ENCODE measurements at places on chromosomes 12 and 14.

DNA sequence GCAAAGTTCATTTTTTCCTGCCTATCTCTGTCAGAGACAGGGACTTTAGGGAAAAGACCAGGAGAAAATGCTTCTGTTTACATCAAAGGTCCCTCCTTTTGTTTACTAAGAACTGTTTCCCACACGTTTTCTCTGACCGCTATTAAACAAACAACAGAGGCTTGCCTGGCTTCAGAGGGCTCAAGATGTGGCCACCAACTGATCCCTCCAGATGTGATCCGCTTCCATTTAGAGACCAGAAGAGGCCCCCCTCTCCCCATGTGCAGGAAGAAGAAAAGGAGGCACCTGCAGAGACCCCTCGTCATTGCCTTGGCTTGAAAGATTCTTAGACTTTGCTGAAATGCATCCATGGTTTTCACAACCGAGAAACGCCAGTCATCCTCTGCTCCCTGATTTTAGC lies 217.9 kb upstream of the PWP1 start:
- DNase-seq = no peak

DNA sequence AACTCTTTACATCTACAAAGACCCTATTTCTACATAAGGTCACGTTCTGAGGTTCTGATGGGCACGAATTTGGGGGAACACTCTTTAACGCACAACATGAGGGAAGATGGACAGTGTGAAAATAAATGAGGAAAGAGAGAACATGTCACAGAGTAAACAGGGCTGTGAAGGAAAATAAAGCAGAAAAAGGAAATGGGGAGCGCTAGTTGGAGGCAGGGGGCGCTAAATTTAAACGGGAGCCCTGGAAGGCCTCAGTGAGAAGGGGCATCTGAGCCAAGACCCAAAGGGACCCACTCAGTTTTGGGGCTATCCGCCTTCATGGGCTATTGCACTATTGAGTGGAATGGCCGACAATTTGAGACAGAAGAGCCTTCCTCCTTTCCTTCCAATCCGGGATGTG lies 50.5 kb downstream of the PLXNC1 start:
- DNase-seq = no peak

DNA sequence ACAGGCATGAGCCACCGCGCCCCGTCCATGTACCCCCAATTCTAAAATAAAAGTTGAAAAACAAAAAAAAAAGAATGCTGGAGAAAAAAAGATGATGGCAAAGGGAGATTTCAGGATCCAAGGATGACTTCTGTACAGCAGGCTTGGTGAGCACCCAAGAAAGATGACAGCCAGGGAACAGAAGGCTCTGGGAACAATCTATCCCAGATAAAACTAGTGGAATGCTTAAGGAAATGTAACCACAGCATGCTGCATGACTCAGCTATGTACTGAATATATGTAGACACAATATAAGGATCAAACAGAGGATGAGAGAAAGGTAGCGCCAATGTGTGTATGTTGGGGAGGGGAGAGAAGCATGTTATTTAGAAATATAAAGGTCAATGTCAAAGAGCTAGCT lies 123.7 kb upstream of the TMTC1 start:
- no peak for DNase-seq

GRCh38 chr14:71361336-71361735 lies 454.1 kb downstream of the PCNX1 start:
- no peak for DNase-seq

DNA sequence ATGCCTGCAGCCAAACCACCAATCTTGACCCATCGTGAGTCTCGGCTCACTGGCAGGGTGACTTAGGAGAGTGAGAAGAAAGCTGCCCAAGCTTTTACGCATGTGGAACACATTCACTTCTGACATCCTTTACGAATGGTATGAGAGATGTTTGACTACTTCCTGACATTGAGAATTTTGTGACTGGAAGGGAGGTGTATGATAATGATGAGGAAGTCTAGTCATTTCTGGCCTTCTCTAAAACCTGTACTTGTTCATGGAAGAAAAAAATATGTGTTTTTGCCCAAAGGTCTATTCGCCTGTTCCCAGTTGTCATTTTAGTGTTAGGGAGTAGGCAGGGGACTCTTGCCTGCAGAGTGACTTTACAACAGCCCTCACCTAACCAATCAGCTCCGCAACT lies 227.2 kb upstream of the ATP2B1 start:
- DNase-seq = no peak

GRCh38 chr12:115140981-115141655 lies 457.1 kb upstream of the TBX3 start:
- DNase-seq = no peak

DNA sequence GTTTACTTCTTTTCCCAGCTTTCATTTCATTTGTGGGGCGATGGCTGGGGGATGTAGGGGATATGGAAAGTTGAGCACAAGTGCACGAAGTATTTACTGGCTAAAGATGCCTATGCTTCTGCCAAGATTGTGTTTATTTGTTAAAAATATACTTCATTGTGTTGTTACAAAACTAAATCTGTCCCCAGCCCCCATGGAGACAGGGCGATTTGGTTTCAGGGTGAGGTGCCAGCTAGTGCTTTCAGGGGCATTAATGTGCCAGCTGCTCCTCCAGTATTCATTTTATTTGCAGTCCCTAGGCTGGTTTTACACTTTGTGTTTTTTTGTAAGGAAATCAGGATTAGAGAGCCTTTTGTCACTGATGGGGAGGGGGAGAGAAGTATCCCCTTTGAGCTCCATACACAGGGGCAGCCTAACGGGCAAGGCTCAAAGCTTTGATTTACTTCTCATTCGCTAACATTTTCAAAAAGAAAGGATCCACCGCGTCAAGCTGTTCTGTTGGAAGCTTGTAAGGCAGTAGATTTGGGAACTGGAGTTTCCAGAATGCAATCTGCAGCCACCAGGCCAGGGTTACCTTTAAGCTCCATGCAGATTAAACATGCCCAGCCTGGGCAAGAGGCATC lies 198.7 kb upstream of the PLEKHG7 start:
- no peak for DNase-seq

DNA sequence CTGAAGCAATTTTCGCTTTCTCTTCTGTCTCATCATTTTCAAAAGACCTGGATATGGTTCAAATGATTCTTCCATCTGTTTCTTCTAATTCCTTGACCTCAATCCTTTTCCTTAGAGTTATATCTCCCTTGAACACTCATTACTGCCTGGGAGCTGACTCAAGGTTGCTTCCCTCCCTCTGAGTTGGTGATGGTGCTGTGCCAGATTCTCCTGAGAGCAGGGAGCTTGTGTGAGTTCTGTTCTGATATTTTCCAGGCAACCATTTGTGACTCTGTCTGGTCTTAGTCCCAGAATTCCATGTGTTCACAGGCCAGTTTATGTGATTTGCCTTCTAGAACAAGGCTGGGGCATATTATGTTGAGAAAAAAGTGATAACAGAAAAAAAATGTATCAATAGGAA lies 505.1 kb upstream of the SYT1 start:
- no peak for DNase-seq

DNA sequence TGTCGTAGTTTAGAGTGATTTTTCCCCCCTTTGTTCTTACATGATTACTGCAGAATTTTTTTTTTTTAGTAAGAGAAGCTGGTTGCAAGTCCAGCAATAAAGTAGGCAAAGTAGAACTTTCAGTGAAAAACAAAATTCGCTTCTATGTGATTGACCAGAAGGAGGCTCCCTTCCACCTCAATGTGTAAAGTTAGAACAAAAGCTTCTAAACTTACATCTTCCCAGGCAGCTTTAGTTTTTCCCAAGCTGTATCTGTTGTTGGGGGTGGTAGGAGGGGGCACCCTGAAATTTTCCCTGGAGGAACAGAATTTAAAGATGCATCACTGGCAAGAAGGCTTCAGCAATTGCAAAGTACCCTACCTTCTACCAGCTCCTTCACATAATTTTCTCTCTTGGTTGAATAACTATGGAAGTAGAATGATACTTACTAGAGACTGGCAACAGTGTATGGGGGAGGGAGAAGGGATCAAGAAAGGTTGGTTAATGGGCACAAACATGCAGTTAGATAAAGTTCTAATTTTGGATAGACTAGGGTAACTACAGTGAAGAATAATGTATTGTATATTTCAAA lies 87.3 kb upstream of the E2F7 start:
- DNase-seq = no peak

- no peak for DNase-seq
These were observed 36.8 kb downstream of the ATF7 start for GRCh38 chr12:53589423-53589822.

- peak; percentile 16 for DNase-seq
These were observed 95.2 kb upstream of the PCED1B start for GRCh38 chr12:46983959-46984841.

- DNase-seq = no peak
These were observed 138.7 kb downstream of the BRMS1L start for GRCh38 chr14:35964697-35965286.

DNA sequence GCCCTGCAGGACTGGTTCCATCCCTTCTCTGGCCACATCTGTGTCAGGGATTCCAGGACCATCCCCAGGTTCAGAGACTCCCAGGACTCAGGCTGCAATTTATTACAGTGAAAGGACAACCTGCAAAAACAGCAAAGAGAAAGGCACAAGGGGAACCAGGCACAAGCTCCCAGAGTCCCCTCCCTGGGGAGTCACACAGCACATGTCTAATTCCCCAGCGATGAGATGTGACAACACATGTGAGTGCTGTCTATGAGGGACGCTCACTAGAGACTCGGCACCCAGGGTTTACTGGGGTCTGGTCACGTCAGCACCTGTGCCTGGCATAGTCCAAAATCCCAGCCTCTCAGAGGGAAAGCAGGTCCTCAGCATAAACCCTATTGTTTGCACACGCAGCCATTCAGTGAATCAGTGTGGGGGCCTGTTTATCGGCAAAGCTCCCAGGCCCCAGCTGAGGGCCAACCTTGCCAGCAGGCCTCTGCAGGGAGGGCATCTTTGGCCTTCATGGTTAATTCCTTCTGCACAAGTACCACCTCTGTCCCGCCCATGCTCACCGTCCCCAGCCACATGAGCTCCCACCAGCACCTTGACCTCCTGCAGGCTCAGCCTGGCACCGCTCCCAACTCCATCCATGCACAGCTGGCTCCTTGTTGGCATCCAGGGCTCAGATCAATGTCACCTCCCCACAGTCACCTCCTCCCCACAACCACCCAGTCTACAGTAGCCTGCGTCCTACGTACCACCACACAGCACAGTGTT lies 198.9 kb upstream of the SFSWAP start:
- peak; percentile 49 for DNase-seq

- DNase-seq = no peak
These were observed 56.4 kb downstream of the VCPKMT start for GRCh38 chr14:50059763-50060616.

- no peak for DNase-seq
These were observed 15.5 kb downstream of the BTBD7 start for GRCh38 chr14:93317210-93317874.

DNA sequence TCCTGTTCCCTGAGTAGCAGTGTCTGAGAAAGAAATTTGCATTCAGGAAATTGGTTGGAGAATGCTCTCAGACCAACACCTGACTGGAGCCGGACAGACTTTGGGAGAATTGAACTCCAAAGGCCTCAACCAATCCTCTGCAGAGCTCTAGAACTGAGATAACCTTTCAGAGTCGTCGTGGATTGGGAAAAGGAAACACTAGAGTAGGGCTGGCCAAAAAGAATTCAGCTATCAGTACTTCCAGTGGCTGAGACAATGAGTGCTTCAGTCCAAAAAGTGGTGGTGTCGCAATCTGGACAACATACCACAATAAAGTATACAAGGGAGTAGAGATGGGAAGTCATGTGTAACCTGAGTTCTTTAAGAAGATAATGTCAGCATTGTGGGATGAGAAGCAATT lies 377.1 kb downstream of the SLC16A7 start:
- no peak for DNase-seq

DNA sequence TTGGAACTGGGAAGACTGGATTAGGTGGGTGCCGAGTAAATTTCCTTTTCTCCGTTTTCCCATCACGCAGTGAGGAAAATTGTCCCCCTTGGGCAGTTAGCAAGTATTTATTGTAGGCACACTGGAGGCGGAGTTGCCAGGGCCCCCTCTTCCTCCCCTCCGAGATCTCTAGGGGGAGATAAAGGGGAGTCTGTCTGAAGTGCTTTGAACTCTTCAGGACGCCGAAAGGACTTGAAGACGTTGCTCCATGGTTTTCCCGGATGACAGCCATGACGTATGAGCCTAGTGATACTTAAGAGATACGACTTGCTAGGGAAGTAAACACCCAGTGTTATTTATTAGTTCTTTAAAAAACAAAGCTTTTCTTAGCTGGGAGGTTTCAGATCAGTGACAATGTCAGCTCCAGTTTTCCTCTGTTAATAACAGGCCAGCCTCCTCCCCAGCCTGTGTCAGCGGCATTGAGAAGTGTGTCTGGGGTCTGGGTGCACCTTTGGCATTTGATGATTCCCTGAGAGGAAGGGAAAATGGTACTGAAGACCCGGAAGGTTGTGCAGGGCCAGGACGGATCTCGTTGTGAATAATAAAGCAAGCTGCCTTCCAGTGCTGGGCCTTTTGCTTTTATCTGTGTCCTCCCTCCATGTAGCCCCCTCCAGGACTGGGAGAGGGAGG lies 78.7 kb downstream of the TSPAN9 start:
- no peak for DNase-seq

GRCh38 chr14:91509083-91509877 lies 830 bp downstream of the PPP4R3A start:
- DNase-seq = peak; percentile 58

- DNase-seq = peak; percentile 82
These were observed 127.7 kb downstream of the SNAPC1 start for GRCh38 chr14:61889914-61890351.

GRCh38 chr12:59317598-59317997 lies 278.2 kb upstream of the SLC16A7 start:
- no peak for DNase-seq

DNA sequence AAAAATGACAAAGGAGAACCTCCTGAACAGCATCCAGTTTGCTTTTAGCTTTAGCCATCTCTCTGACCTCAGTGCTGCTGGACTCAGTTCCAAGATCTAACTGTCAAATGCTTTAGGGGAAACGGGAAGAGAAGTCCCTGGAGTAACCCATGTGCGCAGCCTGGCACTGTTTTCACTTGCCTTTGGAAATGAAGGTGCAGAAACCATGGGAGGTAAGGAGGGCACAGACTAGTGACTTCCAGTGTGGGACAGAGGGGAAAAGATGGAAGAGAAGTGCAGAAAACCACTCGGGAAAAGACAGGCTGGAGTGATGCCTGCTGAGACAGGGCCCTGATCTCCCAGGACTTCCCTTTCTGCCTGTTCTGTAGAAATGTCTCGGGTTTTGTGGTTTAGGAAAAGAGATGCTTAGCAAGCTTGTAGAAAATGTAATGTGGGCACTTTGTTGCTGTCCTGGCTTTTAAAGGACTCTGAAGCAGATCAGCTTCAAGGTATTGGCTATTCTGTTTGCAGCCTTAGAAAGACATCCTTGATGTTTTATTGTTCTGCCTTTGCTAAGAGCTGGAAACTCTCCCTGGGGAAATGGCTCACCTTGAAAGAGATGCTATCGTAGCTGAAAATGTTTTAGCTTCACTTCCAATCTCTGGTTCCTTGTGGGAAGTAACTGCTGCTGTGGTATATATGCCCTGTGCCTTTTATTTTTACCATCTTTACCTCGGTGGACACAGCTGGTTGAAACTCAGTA lies 124.6 kb upstream of the HIF1A start:
- DNase-seq = no peak
